ENCODE measurements at places on chromosomes 2 and 18.

DNA sequence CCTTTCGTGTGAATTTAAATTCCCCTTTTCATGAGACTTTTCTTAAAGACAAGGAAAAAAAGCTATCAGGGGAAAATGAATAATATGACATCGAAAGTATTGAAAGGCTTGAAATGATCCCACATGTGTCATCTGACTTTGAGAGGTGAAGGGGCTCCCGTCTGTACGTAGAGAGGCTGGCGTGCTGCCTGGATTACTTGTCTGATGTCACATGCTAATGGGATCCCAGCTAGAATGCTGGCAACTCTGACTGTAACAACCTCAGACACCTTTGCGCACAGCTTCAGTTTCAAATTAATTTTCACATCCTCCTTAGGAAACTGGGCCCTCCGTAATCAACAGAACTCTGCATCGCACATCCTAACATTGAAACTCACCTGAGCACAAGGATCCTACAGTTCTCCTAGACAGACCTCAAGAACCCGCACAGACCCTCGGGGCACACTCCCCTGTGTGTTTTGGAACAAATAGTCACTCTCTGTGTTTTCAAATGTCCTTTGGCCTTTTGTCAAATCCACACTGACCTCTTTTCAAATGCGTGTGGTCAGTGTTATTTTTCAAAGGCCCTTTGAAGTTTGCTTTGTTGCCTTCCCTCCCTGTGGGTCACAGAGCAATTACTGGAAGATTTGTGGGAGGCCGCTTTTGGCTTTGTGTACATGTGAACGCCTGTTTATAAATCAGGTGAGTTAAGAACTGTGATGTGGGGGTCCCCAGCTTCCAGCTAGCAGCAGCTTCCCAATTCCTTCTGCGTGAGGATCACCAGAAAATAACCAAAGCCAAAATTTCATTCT lies 65.9 kb downstream of the IL1R2 start:
- DNase-seq, result no peak

GRCh38 chr2:159035790-159036411 lies 67.5 kb downstream of the TANC1 start:
- DNase-seq, result no peak

GRCh38 chr2:118854507-118855345 lies 7.3 kb upstream of the EN1 start:
- no peak for DNase-seq

DNA sequence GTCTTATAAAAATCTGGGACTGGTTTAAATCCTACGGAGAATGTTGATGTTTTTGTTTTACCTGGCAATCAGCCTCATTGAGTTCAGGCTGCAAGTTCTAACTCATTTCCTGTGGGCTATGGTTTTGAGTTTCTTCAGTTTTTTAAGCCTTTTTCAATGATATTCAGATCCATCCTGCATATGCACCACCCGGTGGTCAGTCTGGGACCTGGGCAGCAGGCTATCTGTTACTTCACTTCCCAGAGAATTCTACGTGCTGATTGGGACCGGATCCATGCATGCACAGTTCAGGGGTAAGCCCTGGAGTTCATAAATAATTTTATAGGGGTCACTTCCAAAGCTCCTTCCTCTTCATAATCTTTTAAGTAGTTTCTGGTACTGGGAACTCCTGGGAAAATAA lies 339.2 kb upstream of the HNRNPA3 start:
- DNase-seq, result no peak

GRCh38 chr2:174044556-174044955 lies 79.4 kb upstream of the SP3 start:
- no peak for DNase-seq

DNA sequence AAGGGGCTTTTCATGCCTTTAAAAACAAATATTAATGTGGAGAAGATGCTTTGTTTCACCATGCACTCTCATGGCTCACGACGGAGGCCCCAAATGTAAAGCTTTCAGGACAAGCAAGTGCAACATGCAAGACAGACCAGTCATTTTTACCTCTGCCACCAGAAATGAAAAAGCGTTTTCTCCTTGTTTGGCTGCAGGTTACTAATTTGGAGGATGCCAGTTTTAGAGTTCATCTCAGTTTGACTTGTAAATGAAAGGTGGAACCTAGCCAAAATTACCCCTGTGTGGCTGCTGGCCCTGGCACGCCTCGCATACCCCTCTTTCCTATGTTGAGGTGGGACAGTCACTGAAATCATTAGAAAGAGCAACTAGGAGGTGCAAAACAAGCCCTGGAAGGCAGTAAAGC lies 138.6 kb downstream of the BCL2 start:
- DNase-seq, result no peak

DNA sequence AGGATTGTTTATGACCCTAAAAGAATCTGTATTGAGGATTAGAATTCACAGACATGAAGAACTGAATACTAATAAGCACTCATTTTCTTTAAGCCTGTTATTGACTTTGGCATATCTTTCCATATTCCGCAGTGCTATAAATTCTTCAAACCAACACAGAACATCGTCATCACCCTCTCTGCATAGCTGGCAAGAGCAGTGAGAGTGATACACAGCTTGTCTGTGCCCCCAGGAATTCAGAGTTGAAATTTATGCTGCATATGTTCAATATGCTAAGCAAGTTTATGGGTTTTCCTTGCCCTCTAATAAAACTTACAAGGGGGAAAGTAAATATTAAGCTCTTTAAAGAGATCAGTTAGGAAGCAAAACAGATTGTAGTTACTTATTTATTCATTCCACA lies 32.7 kb downstream of the CTLA4 start:
- no peak for DNase-seq

DNA sequence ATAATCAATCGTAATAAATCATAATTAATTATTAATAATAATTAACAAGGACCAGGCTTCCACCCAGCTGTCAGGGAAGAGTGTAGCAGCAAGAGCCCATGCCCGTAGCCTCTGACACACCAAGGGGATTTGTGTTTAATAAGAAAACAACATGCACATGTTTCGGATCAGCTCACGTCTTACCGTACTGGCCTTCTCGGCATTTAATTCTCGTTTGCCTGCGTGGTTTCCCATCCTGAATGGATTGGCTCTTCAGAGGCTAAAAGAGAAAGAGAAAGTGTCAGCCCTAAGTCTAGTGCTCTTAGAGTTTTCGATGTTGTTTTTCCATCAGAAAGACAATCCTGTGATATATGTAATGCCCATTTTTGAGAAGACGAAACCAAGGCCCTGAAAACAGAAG lies 27.6 kb downstream of the MBP start:
- no peak for DNase-seq

- no peak for DNase-seq
These were observed 99.5 kb upstream of the ITGB6 start for GRCh38 chr2:160299540-160299939.

DNA sequence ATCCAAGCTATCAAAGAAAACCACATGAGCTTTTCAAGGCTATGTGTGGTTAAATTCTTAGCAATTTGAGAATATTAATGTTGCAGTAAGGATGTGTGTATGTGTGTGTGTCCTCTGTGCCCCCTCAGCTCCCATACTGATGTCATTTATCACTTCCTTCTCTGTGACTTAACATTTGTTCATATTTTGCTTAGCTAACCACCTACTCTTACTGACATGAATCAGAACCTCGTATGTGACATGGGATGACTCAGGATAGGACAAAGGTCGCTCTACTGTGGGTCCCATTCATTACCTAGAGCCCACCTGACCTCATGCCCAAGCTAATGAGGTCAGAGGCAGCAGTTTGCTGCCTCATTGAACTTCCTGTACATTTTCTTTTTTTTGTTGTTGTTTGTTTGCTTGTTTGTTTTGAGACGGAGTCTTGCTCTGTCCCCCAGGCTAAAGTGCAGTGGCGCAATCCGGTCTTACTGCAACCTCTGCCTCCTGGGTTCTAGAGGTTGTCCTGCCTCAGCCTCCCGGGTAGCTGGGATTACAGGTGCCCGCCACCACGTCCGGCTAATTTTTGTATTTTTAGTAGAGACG lies 36.3 kb downstream of the MOGAT1 start:
- no peak for DNase-seq

DNA sequence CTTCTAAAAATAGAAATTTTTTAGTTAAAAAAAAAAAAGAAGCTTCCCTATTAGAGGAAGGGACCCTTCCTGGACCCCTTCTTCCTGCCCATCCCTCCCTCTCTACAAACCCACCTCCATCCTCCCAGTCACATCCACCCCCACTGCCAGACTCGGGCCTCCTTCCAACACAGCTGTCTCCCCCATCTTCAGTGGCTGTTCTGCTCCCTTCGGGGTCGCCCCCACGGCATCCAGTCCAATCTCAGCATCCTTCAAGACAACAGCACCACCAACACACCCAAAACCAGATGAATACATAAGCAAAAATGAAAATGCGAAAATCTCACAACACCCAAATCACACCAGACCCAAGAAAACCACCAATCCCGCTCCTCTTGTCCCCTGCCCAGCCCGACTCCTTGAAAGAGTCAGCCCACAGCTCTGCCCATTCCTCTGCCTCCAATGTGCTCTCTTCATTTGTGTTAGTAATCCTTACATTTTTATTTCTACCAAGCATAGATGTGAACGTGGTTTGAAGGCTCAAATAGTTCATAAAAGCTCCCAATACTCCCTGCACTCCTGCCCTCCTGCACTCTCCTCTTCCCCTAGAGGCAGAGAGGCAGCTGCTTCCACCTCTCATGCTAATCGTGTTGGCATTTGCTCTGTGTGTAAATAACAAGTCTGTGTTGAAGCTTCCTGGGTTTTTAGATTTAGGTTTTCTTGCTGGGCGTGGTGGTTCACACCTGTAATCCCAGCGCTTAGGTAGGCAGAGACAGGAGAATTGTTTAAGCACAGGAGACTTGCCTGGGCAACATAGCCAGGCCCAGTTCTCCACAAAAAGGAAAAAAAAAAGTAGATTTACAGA lies 37.0 kb downstream of the MAL start:
- no peak for DNase-seq

GRCh38 chr2:27353762-27354596 lies 2.6 kb downstream of the GTF3C2 start:
- no peak for DNase-seq
